ENCODE measurements at places on chromosomes 7 and 10.
A peak's percentile ranks its signal among the peaks of the same experiment; 100 is the strongest.

DNA sequence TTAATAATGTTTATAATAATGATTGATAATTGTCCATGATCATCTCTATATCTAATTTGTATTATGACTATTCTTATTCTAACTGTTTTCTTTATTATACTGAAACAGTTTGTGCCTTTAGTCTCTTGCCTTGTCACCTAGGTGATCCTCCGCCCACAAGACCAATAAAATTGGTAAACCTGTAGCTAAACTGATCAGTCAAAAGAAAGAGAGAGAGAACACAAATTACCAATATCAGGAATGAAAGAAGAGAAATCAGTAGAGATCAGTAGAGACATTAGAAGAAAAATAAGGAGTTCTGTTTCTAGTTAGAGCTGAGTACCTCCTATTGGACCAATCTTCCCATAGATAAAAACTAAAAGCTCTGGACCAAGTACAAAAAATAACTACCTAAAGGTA lies 6.1 kb upstream of the COA1 start:
- no peak for DNase-seq

GRCh38 chr10:71705582-71705981 lies 14.0 kb downstream of the C10orf105 start:
- no peak for DNase-seq

DNA sequence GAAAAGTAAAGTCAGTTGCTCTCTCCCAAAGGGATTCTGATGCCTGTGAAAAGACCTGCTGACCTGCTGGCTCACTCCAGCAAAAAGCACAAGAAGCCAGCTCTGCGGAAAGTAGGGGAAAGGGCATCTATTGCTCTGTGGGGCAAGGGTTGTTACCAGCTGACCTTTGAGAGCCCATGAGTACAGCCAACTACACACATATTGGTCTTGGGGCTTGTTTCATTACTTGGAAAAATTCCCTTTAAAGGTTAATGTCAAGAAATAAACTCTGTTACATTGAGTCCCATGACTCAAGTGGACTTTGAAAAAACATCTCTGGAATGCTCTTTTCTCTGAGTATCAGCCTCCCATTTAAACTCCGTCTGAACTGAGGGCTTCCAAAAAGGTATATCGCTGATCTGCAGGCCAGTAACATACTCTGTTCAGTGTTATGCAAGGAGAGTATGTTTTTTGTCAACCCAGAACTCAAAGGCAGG lies 53.2 kb downstream of the PANK1 start:
- DNase-seq, result peak; percentile 9

GRCh38 chr7:121876656-121877500 lies 3.9 kb downstream of the PTPRZ1 start:
- no peak for DNase-seq

Measured in suppressor macrophage treated with lipopolysaccharide for 4 hours (primary cell).